NCI-H1105 (cell line): ENCODE measurements at places on chromosomes 1 and 21.

DNA sequence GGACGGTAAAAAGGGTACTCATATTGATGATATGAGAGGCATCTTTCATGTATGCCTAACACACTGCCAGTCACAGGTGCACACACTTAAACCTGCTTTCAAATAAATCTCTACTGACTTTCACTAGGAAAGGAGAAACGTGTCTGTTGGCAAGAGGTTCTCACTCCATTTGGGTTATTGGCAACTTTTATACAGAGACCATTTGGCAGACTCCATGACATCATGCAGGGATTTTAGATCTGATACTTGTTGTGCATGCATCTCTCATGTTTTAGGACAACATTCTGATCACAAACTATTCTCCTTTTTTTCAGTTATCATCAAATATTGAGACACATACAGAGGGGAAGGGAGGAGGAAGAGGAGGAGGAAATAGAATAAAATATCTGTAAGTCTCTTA, 31.5 kb downstream of the RGS7 start:
- DNase-seq: no peak

GRCh38 chr1:61591351-61591750, 133.6 kb downstream of the TM2D1 start:
- DNase-seq: no peak

DNA sequence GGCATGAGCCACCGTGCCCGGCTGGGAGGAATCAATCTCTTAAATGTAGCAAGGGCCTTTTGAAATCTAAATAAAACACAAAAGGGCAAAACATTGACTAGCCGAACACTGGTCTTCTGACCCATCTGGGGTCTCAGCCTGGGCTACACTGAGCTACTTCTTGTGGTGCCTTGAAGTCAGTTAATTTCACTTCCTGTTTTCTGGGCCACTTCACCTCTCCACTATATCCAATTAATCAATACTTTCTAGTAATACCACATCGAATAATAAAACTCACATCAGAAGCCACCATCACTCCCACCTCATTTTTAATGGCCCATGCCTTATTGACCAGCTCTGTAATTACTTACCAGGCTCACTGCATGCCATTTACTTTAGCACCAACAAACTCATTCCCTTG, 138.0 kb upstream of the SAMSN1 start:
- DNase-seq: no peak

GRCh38 chr1:73913025-73913424, 285.0 kb downstream of the LRRIQ3 start:
- no peak for DNase-seq

DNA sequence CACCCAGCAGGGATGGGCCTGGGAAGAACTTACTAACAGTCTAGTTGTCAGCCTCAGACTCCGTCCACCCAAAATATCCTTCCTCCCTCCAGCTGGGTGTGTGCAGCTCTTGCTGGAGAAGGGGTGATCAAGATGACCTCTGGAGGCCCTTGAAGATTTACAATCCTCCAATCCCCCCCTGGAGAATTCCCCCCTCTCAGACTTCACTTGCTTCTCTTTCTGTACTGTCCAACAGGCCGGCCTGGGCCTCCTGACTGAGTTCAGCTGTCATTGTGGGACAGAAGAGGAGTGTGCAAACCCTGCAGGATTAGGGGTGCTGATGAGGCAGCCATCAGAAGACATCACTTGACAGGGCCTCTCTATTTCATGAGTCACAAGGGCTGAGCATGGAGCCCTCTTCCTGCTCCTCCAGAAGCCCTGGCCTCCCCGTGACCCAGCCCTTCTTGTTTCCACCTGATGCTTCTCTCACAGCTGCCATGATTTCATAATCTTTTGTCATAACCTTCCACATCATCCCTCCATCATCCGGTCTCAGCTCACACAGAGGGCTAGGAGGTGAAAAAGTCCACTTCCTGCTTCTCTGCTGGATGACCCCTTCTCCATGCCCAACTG, 17.5 kb upstream of the IGFN1 start:
- no peak for DNase-seq

DNA sequence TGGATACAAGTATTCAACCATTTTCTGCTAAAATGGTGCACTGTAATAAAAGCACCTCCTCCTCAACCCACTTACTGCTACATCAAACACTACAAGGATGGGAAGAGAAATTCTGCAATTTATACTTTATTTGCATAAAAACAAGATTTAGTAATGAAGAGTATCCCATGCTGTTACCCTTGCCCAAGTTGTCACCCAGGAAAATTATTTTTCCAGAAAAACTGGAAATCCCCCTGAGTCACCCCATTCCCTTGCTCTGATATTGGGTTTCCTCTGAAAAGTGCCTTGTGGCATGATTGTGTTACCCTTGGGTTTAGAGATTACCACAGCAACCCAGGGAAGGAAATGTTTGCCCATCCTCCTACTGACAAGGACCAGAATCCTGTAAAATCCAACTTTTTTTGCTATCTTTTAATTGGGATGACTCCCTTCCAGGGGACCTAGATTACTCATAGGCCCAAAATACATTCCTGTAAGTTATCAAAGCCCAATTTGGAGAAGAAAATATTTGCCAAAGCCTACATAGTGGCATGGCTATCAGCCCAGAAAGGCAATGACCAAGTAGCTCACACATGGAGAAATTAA, 16.5 kb upstream of the ZC3H11B start:
- no peak for DNase-seq

DNA sequence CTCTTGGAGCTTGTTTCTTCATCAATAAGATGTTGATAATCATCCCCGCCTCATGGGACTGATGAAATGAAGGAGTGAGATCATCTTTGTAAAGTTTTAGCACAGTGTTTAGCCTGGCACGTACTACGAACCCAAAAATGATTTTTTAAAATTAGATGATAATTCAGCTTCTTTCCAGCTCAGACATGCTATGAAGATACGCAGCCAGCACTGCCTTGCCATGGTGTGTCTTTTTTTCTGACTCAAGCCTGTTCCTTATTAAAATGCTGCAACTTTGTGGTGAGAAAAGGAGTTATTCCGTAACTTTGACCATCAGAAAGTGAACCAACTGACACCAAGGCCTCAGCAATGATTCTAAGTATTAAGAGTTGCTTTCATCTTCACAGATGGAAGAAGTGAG, 269.0 kb downstream of the LTN1 start:
- DNase-seq: no peak

GRCh38 chr1:205748403-205749233, 1.4 kb downstream of the NUCKS1 start:
- DNase-seq: peak; percentile 15

DNA sequence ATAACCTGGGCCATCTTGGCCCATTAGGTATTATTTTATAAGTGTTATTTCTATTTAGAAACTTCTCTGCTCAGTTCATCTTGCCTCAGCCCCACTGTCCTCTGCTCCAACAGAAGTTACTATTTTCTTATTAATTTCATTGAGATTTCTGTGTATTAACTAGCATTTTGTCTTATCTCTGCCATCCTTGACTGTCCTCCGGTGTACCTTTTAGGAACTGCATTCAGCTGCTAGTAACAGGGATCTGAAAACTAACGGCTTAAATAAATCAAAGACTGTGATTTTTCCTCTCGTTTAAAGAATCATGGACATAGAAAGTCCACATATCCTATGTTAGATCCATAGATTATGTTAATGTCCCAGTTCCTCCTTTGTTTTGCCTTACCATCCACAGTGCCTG, 382.5 kb downstream of the MATN1 start:
- DNase-seq: no peak

DNA sequence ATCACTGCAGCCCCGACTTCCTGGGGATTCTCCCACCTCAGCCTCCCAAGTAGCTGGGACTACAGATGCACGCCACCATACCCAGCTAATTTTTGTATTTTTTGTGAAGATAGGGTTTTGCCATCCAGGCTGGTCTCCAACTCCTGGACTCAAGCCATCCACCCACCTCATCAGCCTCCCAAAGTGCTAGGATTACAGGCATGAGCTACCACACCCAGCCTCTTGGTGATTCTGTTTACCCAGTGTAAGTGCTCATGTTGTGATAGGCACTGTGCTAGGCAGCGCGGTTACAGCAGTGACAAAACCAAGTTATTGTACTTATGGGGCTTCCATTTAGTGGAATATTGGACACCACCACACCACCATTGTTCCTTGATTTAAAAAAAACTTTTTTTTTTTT, 9.7 kb upstream of the STX12 start:
- no peak for DNase-seq

DNA sequence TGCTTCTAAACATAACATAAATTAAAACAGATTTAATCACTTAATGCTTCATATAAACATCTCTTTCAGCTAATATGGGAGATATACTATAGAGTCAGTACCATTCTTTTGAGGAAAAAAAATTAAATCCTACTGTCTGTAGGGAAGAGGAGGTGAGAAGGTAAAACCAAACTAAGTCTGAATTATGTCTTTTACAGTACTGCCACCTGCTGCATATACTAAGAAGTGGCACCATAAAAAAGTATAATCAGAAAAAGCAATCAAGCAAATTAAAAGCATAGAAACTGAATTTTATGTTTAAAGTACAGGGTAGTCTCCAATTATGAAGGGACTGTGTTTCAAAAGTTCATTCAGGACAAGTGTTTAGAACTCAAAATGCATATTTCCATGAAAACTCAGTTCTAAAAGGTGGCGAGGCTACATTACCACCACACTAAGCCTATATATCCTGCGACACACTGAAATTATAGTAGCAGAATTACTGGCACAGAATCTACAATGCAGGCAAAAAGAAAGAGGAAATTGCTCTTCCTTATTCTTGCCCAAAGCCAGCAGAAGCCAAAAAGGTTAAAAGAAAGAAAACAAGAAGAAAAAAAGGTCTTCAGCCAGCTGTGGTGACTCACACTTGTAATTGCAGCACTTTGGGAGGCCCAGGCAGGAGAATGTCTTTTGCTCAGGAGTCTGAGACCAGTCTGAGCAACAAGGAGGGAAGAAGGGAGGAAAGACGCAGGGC, 9.0 kb downstream of the NSL1 start:
- DNase-seq: peak; percentile 1

DNA sequence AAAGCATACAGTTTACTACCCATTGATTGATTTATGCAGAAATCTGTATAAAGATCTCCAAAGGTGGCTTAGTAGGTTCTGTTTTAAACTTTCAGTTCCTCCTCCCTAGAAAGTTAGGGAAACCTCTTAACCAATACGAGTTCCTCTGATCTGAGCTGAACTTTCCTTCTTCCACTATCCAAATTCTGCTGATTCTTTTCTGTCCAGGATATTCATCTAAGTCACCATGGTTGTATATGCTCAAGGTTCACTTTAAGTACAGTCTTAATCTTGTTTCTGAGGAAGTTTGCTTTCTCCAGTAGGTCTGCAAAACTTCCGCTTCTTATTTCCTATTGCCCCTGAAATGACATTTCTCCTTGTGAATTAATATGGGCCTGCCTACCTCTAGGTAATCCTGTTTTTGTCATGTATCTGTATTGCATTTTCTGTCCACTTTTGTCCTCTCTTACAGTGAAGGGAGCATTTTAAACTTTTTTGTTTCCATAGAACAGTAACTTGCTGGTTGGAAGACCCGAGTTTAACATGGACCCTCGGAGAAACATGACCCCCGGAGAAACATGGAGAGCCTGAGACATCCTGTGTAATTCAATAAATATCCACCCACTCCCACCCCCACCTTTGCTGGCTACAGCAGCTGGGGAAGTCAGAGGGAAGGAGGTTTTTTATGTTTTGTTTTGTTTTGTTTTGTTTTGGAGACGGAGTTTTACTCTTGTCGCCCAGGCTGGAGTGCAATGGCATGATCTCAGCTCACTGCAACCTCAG, 16.7 kb upstream of the TUT4 start:
- DNase-seq: no peak

DNA sequence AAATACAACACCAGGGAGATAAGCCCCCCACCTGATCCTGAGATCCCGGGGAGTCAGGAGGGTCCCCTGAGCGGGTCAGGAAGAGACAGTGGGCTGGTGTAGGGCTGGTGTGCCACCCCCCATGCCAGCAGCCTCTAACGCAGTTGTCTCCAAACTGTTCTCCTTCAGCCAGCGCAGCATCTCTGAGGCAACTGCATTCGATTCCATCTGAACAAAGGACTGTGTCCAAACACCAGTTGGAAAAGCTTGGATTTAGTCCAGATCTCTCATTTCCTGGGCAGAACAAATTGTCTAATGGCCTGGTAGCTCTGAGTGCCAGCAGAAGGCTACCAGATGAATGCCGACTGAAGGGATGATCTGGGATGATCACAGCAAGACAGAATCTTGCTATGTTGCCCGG, 44.1 kb upstream of the EIF4G3 start:
- DNase-seq: peak; percentile 64

DNA sequence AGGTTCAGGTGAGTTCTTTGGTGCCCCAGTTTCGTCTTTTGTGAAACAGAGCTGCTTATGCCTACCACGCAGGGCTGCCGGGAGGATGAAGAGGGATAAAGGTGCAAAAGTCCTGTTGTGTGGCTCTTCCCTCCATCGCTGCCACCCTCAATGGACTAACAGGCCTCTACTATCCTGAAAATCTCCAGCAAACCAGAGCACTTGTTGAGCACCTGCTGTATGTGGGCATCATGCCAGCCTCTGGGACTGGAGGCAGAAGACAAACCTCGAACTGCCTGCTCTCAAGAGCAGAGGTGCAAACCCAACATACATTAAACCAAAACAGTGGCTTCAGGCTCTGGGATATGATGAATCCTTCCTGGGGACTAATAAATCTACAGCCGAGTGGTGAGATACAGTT, 174.1 kb downstream of the ACTL8 start:
- DNase-seq: no peak

GRCh38 chr1:195898373-195898772, 709.9 kb downstream of the KCNT2 start:
- no peak for DNase-seq

- DNase-seq: no peak
These were observed 51.3 kb upstream of the GFI1 start for GRCh38 chr1:92538048-92538412.

DNA sequence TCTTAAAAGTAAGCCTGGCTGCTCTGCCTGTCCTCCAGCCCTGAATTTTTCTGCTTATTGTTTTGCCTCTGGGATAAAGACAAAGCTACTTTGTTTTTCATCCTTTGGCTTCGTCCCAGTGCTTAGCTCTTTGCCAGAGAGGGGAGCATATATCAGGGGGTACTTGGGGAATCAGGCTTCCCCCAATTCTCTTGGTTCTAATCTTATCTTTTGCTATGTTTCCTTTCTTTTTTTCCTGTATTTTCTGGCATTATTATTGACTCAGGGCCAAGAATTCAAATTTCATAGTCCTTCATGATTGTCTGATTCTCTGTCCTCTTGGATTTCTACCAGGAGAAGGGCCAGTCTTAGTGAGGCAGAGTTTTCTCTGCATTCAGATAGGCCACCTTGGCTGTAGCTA, 51.2 kb downstream of the GIPC2 start:
- no peak for DNase-seq

- DNase-seq: peak; percentile 69
These were observed 9.3 kb downstream of the ARL8A start for GRCh38 chr1:202135221-202135721.

DNA sequence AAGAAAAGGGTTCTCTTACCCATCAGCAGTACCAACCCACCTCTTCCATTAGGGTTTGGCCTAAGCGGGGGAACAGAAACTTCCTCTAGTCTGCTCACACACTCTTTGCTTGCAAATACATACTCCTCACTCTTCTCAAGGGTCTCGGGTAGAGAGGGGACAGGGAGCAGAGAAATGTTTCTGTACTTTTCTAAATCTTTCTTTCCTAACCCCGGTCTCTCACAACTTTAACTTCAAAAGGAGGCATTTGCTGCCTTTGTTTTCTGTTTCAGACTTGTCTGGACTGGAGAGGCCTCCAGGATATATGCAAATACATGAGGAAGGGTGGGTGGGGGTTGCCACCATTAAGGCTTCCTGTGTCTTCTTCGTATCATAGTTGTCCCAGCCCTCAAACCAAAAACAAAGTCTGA, 10.5 kb upstream of the LAX1 start:
- DNase-seq: no peak

GRCh38 chr1:12502336-12503109, 115.5 kb downstream of the DHRS3 start:
- DNase-seq: no peak
